ENCODE measurements at places on chromosomes 2 and 18.

DNA sequence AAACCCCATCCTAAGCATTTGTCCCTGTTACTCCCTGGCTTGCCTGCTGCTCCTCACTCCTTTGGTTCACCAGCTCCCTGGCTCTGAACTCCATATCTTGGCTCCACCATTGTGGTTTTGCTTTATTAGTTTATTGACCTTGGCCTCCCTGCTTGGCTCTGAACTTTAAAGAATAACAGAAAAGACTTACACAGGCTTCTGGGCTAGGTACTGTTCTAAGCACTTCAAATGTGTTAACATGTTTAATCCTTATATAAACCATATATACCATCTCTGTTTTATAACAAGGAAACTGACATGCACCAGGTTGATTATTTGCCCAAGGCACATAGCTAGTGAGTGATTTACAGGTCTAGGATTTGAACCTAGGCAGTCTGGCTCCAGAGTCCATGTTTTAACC is 149.7 kb upstream of the CAPN13 start:
- DNase-seq, result no peak

DNA sequence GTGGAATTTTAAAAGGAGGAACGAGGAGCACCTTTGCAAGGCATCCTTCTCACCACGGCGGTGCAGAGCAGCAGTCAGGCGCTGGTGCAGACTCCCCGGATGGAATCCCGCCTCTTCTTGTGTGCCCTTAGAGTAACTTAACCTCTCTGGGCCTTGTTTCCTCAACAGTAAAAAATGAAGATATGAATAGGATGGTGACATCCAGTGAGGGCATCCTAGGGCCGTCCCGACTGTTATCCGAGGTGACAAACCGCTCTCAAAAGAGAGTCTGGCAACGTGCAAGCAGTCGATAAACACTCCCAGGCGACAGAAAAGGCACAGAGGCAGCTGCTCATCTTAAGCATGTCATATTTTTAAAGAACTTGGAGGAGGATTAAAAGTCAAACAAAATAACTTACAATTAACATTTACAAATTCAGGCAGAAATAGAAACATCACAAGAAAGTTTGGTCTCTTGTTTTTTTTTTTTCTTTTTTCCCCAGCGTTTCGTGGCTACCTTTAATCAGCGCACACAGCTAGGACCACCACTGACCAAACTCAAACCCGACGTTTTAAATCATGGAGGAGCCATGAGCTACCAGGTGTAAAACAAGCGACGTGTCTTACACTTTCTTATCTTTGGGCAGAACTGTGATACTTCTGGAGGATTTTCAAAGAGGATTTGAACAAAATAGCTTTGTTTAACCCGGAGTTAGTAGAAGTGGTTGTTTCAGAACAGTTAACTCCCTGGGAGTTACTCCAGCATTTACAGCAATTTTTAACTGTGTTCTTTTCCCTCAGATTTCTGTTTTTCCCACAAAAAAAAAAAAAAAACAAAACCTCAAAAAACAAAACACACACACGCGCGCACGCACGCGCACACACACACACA is 2.1 kb downstream of the MBP start:
- DNase-seq, result no peak

DNA sequence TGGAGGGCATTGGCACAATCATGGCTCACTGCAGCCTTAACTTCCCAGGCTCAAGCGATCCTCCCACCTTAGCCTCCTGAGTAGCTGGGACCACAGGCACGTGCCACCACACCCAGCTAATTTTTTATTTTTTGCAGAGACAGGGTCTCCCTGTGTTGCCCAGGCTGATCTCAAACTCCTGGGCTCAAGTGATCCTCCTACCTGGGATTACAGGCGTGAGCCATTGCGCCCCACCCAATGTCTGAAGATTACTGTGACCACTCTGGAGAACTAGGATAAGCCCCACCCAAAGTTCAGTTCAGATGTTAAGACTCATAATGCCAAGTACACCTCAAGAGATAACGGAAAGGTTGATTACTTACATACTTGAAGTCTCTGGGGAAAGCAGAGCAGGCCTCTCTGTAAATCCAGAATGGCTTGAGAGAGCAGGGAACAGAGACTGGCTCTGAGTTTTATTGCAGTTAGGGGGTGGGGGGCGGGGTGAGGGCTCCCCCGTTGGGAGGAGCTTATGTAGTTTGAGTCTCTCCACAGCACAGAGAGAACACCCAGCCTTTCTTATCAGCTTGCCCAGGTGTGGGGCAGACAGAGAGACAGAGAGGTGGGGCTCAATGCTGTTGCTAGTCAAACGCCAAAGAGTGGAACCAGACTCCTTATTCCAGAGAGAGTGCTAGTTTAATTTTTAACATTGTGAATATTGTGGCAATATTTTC is 26.5 kb upstream of the ERICH2 start:
- DNase-seq, result no peak

DNA sequence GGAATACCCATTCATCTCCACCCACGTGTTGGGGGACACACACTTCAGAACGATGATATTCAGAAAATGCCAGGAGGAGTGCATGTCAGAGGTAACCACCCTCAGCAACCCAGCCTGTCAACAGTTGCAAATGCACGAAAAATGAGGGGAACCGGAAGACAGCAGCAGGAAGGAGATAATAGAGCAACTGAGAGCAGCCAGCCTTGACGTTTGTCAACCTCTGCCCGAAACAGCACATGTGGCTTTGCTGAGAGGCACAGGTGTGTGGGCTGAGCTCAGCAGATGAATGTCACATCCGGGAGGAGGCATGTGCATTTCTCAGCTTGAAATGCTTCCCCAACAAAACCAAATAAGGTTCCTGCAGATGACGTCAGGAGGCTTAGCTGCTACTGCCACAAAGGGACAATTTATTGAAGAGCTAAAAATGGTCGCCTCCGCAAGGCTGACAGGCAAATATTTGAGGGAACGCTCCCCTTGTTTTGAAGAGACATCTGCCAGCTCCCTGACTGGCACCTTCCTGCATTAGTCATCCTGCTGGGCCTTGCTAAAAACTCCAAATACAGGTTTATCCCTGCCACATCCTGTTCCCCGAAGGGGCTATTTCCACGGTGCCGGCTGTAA is 419.0 kb downstream of the NBAS start:
- DNase-seq, result no peak

DNA sequence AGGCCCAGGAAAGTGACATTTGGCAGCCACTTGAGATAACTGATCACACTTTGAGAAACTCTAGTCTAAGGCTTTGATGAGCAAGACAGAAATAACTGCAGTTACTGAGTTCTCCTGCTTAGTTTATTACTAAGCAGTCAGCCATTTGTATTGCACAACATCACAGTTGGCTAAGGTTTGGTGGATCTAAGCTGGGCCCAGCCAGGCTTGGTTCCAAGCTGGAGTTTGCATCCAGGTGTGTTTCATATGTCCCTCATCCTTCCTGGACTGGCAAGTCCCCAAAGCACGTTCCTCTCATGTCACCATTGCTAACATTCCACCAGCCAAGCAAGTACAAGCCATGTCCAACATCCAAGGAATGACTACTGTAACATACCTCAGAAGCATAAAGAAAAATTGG is 71.3 kb upstream of the ZNF532 start:
- no peak for DNase-seq

DNA sequence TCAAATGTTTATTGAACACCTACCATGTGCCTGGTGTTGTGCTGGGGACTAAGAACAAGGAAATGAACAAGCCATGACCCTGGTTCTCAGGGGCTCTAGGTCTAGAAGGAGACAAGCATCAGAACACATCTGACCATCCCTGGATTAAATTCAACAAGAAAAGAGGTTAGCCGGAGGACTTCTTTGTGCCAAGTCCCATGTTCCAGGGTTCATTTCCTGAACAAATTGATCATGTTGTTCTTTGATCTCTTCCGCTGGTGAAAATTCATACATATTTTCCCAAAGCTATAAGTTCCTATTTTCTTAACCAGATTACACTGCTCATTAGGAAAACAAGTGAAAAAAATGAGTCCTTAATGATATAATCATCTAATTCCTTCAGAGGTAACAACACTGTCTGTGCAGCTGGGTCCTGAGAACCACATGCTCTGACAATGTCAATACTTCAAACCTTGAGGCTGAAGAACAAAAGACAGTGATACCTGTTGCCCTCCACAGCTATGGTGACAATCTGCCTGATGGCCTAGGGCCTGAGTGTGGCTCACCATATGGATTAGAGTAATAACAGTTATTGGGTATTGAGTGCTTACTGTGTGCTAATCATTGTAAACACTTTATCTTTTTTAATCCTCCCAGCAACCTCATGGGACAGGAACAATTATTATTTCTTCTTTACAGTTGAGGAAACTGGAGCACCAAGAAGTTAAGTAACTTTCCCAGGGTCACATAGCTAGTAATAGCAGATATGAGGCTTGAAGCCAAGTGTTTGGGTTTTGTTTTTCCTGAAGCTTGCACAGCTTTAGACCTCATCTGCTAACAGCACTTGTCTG is 24.6 kb upstream of the INO80C start:
- no peak for DNase-seq

DNA sequence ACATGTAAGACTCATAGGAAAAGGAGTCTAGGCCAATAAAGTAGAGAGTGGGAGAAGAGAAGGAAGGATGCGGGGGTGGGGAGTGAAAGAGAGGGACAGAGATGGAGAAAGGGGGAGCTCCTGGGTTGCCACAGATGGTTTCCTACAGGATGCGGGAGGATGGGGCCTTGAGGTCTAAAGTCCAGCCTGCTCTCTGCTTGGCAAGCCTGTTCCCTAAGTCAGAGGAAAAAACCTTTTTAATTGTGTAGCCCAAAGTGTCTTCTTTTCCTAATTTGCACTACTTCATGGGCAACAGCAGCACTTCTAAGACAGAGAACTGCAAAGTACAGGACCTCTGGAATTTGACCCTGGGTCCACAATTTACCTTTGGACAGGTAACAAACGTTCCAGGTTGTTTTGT is 1.4 kb upstream of the FAM110C start:
- no peak for DNase-seq

DNA sequence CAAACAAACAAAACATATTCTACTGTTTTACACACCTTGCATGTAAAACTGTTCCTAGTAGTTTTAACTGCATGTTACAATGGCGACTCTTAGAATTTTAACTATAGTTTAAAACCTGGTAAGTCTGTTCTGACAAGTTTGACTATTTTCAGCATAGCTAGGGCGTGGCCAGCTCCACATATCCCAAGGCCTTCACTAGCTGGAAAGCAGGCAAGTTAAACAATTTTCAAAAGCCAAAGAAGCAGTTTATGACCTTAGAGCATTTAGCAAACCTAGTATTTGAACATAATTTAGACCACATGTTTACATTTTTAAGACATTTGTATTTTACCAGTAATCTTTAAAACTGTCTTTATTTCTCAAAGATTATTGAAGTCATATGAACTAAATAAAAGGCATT is 402.8 kb upstream of the SYT4 start:
- DNase-seq, result no peak

DNA sequence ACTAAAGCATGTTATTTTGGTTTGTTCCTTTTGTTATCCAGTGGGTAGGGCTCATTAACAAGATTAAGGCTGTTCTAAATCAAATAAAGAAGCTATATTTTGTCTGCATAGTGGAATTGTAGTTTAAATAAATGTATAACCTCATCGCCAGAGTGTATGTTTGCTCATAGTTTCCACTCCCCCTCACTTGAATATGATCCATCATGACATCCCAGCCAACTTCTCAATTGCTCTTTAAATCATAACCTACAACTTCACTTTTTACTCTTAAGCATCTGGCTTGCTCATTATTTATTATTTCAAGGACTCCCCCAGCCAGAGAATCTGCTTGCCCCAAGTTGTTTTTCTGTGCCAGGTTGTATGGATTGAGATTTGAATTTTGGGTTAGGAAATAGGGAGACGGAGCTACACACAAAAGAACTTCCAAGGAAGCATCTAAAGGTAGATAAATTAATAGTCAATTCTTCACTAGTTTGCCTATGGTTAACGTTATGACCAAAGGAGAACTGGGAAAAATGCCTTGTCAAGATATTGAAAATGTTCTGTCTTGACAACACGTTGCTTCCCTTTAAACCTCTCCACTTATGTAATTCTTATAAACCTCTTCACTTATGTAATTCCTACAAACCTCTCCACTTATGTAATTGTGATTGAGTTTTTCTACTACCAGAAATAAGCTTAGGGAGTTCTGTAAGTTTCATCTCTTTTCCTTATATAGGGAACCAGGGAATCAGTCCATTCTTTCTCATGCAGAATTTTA is 55.4 kb upstream of the UPP2 start:
- DNase-seq, result no peak

- DNase-seq, result no peak
These were observed 1.8 kb downstream of the BOK start for GRCh38 chr2:241560162-241560882.

- no peak for DNase-seq
These were observed 66.6 kb upstream of the SNTG2 start for GRCh38 chr2:883803-884748.

DNA sequence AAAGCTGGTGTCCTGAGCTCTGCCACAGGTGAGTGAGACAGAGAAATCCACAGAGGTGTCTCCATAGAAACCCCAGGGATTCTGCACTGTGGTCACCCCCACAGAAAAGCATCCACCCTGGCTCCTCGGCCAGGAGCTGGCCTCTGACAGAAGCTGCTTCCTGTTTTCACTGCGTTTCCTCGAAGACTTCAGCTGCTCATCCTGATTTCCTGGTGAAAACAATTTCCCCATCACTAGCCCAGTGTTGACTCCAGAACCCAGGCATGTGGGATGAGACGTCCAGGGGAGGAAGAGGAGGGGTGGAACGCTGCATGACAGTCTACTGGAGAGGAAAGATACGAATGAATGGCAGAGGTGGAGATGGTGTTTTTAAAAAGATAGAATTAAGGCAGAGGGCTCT is 60.3 kb upstream of the GPR45 start:
- DNase-seq, result no peak

Measured in neuronal stem cell (in vitro differentiated cells).